ENCODE measurements at places on chromosomes 5 and 9. TPM values are rescaled to one million over a fixed set of nuclear protein-coding genes. Genes with fewer than 3 reads are reported as not detected.

The MTMR12 gene
- total RNA-seq: 15.1 TPM

The ADGRD2 gene
- total RNA-seq: not detected

The C5orf58 gene
- total RNA-seq: not detected

The TMEM174 gene
- not detected for total RNA-seq

The PCDHB15 gene
- total RNA-seq: 4.2 TPM

The FAM153A gene
- not detected for total RNA-seq

The ISL1 gene
- total RNA-seq: 0.52 TPM

The KCNV2 gene
- total RNA-seq: not detected

The TRAF1 gene
- 2.1 TPM for total RNA-seq

The TSTD2 gene
- total RNA-seq: 21.4 TPM

The TTC33 gene
- total RNA-seq: 17.2 TPM

The OGN gene
- total RNA-seq: 153 TPM

The C7 gene
- 15.1 TPM for total RNA-seq

The ADAMTS13 gene
- 1.6 TPM for total RNA-seq

The QRFP gene
- total RNA-seq: not detected

The BRD8 gene
- 34.4 TPM for total RNA-seq

The TXNDC8 gene
- total RNA-seq: not detected

The CTXN3 gene
- total RNA-seq: 1.0 TPM

The SHISAL2B gene
- not detected for total RNA-seq

Data from skeletal muscle tissue (tissue), 5 donors.